NCI-H748 treated with DMSO at 0.1 percent for 48 hours (cell line): ENCODE measurements at places on chromosomes 12 and 14.

DNA sequence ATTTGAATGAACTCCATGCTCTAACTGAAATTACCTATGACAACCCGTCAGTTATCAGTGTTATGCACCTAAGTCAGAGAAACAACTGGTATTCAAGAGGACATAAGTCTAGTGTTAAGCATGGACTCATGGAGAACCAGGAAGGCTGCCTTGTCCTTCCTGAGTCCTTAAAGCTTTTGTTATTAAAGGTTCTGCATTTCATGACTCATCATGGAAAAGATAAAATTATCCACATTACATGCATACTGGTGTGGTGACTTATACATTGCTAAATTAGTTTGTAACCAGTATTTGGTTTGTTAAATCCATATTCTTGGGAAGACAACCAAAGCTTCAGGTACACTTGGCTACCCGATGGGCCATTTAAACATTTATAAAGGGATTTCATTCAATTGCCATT is 6.5 kb upstream of the OR4E1 start:
- no peak for DNase-seq

DNA sequence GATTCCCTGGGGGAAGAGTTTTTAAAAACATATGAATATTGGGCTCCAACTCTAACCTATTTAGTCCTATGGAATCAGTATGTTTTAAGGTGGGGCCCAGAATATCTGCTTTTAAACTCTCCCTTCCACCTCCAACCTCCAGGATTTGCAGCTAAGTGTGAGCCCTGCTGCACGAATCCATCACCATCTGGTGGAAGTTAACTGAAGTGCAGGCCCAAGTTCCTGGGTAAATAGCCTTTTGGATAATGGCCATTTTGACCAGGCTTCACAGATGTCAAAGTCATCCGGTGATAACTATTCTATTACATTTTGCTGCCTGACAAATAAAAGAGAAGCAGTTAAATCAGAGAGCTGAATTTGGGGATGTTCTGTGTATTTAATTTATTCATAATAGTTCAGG is 58.1 kb upstream of the RMST start:
- peak; percentile 71 for DNase-seq

DNA sequence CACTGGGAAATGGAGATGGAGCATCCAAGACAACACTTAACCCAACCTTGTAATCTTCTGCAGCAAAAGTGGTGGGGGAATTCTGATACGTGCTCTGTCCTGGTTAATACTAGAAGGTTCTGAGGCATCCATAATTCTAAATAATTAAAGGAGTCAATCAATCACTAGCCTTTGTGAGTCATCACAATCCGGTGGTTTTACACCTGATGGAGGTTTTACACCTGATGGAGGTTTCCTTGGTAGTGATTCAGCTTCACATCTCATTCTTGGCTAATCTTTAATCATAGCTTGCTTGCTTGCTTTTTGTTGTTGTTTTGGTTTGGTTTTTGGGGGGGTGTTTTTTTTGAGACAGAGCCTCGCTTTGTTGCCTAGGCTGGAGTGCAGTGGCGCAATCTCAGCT is 343.4 kb downstream of the DPF3 start:
- DNase-seq = no peak

GRCh38 chr14:96160913-96161310 is 43.7 kb upstream of the BDKRB2 start:
- DNase-seq = no peak

DNA sequence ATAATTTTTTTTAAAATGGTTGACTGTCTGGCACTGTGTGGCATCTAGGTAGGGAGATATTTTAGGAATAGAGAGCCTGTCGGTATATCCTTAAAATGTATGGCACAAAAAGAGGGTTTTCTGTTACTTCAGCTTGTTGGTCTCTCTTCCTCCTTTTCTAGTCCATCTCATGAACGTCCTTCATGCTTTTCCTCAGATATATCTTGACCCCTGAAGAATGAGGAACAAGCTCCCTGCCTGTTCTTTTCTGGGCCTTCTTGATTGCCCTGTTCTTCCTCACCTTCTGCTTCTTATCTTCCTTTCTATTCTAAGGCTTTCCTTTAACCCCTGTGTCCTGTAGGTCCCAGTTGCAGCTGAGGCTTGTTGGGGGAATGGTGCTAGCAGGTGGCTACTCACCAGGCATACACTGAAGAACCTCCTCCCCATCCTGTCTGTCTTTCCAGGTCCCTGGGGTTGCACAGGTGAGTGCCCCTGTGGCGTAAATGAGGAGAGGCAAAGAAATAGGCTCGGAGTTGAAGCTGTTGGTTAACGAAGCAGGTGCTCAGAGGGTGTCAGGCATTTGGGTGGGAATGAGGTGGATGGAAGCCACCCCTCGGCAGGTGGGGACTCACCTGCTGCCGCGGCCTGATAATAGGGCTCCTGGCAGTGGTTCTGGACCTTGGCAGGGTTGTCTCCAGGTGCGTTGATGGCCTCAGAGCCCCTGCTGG is 7.2 kb upstream of the C1R start:
- DNase-seq = no peak

DNA sequence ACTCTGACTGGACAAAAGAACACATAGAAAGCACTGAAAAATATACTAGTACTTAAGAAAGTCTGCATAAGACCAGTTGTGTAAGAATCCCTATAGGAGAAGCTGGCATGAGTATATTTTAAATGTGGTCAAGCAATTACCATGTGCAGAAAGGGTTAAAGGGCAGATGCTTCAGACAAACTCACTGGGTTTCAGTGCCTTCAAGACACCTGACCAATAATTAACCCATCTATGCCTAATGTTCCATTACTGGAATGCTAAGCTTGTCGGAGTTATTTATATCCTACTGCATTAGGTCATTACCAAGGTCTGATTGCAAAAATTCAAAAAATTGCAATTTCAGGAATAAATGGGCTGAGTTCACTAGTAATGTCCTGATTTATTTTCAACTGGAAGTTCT is 41.3 kb downstream of the HNRNPC start:
- no peak for DNase-seq

GRCh38 chr14:68788996-68789820 is 3.7 kb downstream of the ZFP36L1 start:
- DNase-seq = peak; percentile 69

GRCh38 chr12:114679942-114680341 is 4.0 kb downstream of the TBX3 start:
- no peak for DNase-seq

GRCh38 chr14:74685056-74685455 is 27.8 kb downstream of the AREL1 start:
- DNase-seq = no peak

DNA sequence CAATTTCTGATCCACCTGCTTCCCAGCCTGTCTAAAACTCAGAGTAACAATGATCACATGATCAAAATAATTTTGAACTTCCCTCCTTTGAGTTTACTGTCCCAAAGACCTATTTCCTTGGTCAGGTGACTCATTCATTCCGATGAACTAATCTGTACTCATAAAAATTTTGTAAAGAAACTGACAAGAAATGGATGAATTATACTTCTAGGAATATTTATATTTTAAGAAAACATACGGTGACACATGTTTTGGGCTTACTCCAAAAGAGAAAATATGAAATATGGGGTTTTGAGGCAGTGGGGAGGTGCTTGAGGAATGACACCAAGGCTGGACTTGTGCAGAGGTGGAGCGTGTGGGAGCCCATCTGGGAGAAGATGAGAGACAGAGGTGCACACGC is 42.0 kb downstream of the GUCY2C start:
- DNase-seq = no peak

GRCh38 chr14:77206261-77206824 is 24.7 kb downstream of the TMEM63C start:
- no peak for DNase-seq

DNA sequence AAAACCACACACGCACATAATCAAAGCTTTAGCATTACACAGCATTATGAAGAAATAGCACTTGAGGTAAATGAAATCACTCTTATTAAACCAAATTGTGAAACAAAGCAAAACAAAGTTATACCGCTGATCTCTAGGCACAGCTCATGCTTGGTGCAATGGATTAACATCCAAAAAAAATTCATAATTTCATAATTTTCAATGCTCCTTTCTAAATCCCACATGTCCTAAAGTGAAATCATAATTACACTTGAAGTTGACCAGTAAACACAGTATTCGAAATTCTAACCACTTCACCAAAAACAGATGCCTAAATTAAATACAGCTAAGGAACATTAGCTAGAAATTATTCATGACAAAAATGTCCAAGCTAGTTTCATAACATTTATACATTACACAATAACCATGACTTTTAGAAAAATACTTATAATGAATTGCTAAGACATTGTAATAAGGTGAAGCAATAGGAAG is 1.5 kb downstream of the MLH3 start:
- DNase-seq = no peak

DNA sequence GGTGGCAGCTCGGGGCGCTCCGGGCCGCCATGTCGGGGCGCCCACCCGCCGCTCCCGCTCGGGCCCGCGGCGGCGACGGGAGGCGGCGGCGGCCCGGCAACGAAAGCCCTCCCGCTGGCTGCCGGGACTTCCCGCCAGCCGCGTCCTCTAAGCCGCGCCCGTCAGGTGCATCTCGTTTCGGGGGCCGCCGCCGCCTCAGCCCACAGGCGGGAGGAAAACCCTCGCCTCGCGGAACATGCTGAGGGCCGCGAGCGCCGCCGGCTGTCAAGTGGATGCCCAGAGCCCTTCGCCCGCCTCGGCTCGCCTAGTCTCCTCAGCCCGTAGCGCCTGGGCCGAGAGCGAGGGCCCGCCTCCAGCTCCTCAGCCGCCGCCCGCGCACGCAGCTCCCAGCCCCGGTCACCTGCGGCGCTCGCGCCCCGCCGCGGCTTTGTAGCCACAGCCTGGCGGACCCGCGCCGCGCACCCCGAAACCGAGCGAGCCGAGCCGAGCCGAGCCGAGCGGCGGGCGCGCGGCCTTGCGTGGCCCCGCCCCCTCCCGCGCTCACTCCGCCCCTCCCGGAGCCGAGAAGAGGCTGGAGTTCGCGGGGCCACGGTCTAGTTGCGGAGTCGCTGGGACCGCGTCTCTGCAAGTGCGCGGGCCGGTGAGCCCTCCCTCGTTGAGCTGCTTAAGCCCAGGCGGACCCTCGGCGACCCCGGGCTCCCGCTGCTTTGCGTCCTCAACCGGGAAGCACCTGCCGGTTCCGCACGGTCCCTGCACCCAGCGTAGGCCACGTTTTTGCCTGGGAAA is at the start of gene EML5:
EML5 (minus strand) TSS at position 481 of the 786 bp plus-strand sequence; CDS start at position 31, 450 bp downstream.
- DNase-seq = peak; percentile 82

GRCh38 chr14:42513837-42514236 is 907.2 kb downstream of the LRFN5 start:
- no peak for DNase-seq

GRCh38 chr12:27177706-27178105 is 66.4 kb upstream of the STK38L start:
- no peak for DNase-seq

DNA sequence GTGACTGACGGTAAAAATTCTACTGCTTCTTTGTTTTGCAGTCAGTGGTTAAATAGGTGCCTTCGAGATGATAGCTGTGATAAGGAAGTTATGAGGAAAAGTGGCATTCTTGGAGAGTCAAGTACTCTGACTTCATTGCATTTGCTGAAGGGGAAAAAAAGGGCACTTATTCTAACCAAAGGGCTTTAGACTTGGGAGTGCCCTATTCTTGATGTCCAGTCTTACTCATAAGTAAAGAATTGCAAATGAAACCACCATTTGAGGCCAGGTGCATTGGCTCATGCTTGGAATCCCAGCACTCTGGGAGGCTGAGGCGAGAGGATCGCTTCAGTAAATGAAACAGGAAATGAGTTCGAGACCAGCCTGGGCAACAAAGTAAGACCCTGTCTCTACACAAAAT is 40.3 kb downstream of the BRAP start:
- DNase-seq = no peak

- no peak for DNase-seq
Measured at GRCh38 chr14:24879661-24880386, 170.1 kb downstream of the STXBP6 start.
